CD4-positive, alpha-beta T cell treated with Interleukin-4 for 4 hours (primary cell): ENCODE measurements at places on chromosomes 7 and 10.
A peak's percentile ranks its signal among the peaks of the same experiment; 100 is the strongest.

- peak; percentile 49 for DNase-seq
Measured at GRCh38 chr7:120792091-120792860, 65.7 kb downstream of the TSPAN12 start.

DNA sequence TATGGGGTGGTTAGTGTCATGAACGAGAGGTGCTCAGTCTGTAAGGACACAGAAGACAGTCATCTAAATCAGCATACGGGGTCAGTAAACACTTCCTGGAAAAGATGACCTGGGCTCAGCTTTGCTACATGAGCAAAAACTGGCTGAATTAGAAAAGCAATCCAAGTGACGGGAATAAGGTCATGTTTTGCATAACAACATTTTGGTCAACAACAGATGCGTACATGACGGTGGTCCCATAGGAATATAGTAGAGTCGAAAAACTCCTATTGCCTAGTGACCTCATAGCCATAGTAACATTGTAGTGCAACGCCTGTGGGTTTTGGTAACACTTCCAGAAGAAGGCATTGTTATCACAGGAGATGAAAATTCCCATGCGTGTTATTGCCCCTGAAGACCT is 92.9 kb downstream of the CTNNA3 start:
- no peak for DNase-seq

- DNase-seq, result no peak
Measured at GRCh38 chr10:64219271-64220025, 698.2 kb downstream of the REEP3 start.

DNA sequence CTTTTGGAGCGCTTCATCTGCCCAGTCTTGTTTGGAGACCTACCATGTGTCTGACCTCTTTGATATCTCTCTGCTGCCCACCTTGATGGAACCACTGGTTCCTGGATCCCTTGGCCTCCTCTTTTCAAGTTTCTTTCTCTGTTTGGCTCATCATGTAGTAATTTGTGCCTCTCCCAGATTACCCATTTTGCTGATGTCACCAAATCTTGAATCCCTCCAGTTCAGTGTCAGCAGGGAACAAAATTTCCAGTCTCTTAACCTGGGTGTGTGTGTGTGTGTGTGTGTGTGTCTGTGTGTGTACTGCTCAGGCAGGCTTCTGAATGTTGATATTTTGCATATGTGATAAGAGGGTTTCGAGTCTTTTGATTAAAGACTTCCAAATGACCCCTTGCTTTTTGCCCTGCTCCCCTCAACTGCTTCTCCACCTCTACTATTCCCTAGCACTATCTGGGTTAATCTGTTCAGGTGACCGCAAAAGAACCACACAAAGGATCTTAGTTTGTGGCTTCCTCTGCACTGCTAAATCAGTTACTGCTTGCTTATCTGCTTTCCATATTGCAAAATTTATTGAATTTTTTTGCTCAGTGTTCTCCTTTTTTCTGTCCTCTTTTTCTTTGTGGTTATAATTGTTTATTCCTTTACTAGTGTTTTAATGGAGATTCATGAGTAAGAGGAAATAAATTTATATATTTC is 25.7 kb downstream of the MYO3A start:
- no peak for DNase-seq

- no peak for DNase-seq
Measured at GRCh38 chr10:98125940-98126631, 8.4 kb upstream of the R3HCC1L start.
